ENCODE measurements at places on chromosomes 16 and 17.

GRCh38 chr16:1193825-1194581 is 31.1 kb downstream of the TPSG1 start:
- DNase-seq, result no peak

GRCh38 chr17:7572588-7573323 is 6.7 kb upstream of the CD68 start:
- DNase-seq, result peak; percentile 99

DNA sequence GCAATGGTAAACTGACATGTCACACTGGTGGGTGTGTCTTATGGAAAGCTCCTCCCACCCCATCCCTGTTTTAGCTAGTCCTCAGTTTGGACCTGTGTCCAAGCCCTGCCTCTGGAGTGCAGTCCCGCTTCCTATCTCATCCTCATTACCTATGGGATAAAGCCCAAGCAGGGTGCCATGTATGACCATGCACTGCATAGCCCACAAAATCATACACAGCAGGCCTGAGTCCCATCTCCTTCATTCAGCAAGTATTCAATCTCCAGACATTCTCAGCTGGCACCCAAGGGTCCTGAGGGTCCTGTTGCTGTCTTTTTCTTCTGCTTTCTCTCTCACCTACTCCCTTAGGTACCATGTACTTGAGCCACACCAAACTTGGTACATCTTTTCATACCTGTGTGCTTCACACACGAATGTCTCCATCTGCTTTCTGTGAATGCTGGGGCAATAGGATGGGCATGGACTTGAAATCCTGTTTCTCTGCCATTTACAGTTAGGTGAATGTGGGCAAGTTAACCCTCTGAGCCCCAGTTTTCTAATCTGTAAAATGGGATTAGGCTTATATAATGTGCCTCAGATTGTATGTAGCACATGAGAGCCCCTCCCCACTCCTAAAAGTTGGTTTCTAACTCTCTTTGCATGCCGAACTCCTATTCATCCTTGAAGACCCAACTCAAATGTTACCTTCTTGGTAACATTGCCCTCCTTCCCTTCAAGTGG is 28.5 kb downstream of the TNS4 start:
- DNase-seq, result no peak

GRCh38 chr16:8756755-8757154 is 40.7 kb downstream of the TMEM186 start:
- no peak for DNase-seq

DNA sequence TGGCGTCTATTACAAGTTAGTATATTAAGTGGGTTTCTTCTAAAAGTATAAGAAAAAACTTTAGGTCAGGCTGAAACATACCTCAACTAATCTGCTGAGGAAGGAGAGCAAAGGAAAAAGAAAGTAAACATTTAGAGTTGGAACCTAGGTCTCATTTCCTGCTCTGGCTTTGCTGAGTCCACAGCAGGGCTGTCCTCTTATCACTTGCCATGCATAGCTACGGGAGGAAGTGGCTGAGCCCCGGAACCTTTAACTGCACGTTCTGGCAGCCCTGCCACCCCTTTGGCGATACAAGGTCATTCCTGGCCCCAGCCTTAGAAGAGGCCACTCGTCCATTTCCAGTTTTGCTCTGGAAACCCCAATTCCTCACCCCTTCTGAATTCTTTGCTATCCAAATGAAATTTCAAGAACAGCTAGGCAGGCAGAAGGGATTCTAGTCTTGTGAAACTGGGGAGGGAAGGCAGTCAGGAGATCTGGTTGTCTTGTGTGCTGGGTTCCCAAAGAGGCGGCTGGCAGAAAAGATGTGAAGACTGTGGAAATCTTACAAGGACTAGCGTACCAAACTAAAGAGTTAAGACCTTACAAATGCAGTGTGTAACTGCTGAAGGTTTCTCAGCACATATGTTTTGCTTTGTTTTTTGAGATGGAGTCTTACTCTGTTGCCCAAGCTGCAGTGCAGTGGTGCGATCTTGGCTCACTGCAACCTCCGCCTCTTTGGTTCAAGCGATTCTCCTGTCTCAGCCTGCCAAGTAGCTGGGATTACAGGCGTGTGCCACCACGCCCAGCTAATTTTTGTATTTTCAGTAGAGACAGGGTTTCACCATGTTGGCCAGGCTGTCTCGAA is 19.1 kb downstream of the WIPI1 start:
- no peak for DNase-seq

Measured in fibroblast of skin of left biceps (primary cell).